ENCODE measurements at places on chromosomes 3 and 15. TPM values are rescaled to one million over a fixed set of nuclear protein-coding genes. Genes with fewer than 3 reads are reported as not detected.
A peak's percentile ranks its signal among the peaks of the same experiment; 100 is the strongest.

GRCh38 chr3:133469140-133469731 is 69.4 kb downstream of the BFSP2 start:
- DNase-seq: no peak

GRCh38 chr3:52246728-52247408 is 1.3 kb downstream of the PPM1M start:
- DNase-seq: peak; percentile 50

GOLGA6L10 gene
- 0.85 TPM for total RNA-seq

DNA sequence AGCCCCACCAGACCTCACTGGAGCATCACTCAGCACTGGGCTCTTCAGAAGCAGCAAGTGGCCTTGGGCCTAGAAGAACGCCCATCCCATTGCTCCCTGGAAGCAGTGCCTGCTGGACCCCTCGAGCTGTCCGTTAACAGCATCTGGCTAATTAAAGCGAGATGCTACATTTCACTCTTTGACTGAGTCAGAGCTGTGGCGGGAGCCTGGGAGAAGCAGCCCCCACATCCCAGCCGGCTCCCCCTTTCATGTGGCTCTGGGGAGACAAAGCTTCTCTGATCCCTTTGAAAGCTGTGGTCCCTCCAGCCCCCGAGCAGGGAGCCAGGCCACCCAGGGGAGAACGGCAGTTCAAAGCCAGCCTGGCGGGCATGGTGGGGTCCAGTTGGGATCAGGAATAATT is 103.7 kb downstream of the MEGF11 start:
- no peak for DNase-seq

MB21D2 gene
- total RNA-seq: 36.9 TPM

ACKR4 gene
- not detected for total RNA-seq

C3orf22 gene
- not detected for total RNA-seq
